Subcutaneous adipose tissue (tissue), 4 donors: ENCODE measurements at places on chromosomes 6 and 20. TPM values are rescaled to one million over a fixed set of nuclear protein-coding genes. Genes with fewer than 3 reads are reported as not detected.

Gene SAMD5
- total RNA-seq: 0.38 TPM

Gene SLC17A1
- not detected for total RNA-seq

Gene ZNF341
- total RNA-seq: 1.0 TPM

Gene ANGPT4
- total RNA-seq: 10.2 TPM
